Effector CD4-positive, alpha-beta T cell (primary cell): ENCODE measurements at places on chromosomes 12 and 14.

DNA sequence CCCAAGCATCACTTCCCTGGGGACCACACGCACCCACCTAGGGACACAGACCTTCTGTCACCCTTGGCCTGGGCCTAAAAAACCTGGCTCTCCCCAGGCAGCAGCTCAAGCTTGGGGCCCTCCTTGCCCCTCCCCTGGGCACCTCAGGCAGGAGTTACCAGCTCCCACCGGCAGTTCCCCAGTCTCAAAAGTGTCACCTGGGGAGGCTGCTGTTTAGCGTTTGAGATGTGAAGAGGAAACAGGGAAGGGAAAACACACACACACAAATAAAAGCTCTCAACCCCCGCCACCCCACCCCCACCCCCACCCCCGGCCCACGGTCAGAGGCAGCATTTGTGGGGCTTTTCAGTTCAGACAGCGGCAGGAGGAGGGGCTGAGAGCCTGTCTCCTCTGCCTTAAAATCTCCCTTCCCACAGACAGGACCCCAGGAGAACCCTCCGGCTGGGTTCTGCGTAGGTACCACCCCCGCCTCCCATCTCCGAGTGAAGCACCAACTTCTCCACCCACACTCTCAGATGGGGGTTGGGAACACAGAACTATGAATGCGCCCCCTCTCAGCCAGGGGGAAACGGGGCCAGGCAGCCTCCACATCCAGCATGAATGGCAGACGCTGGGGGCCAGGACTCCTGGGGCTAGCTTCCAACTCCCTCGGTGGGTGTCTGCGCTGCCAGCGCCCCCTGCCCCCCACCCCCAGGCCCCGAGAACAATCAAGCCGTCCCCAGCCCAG, 3.0 kb downstream of the NCOR2 start:
- no peak for DNase-seq

DNA sequence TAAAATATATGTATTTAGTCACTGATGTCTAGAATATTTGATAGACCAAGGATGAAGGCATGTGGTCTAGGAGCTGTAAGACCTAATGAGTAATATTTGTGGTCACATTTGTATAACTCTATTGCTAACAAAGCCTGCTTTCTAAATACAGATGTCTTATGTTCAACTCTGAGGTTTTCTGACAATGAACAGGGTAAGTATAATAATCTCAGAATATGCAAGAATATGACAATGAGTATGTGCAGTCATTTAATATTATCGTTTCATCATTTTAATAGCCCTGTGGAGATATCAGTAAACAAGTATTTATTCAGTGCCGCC, 389.6 kb downstream of the LRIG3 start:
- no peak for DNase-seq

DNA sequence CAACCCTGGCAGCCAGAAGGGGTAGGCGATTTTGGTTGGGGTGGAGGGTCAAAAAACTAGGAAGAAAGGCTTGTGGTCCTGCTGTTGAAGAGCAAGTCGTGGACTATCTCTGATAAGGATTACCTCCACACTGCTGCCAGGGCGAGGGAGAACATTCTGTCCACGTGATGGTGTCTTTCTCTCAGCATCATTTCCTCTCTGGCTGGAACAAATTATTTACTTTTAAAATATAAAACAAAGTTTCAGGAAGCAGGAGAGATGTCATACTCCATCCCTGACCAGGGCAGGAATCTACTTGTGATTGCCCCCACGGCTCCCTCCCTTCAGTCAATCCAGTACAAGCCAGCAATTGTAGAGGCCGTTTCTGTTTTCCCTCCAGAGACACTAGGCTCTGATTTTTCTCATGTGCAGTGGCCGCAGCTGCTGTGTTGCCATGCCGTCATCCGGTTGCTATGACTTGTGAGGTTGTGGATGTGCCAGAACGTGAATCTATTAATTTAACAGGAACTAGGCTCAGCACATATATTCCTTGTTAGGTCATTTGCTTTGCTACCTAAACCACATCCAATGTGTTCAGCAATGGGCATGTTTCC, 61.5 kb upstream of the PTGR2 start:
- DNase-seq = no peak

GRCh38 chr12:24600996-24601395, 347.9 kb downstream of the BCAT1 start:
- no peak for DNase-seq

GRCh38 chr12:46430340-46430948, 57.9 kb upstream of the SLC38A2 start:
- no peak for DNase-seq

DNA sequence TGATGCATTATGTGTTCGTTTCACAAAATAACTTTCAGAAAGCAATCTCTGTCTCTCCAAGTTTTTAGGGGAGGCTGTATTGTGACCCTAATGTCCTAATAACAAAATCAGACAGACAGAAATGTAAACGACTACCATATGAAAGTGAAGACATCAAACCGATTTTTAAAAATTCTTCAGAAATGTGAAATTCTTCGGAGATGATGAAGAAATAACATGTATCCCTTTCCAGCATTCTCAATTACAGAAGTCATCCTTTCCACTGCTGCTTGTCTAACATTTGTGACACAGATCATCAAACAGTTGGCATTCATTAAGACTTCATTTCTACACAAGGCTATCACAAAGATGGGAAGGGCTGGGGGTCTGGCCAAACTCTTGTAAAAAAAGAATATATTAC, 41.0 kb downstream of the DMAC2L start:
- no peak for DNase-seq

DNA sequence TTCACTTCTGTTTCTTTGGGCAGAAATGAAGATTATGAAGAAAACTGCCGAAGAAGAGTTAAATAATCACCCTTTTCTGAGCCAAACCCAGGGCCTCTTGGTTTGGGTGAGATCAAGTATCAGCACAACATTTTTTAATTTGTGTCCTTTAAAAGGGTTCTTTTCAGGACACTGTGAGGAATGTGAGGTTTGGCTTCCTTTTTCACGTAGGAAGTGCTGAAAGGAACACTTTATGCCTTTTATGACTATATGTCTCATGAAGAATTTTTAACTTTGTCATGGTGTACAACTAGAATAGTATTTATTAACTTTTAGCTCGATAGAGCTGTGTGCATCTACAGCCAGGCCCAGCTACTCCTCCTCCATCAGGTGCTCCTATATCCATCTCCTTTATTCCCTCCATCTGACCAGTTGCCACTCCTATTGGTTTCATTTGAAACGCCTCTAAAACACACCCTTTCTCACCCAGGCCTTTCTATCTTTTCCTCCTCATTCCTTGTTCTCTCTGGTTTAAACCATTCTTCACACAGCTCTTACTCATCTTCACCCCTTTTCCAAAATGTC, 103.6 kb upstream of the LRIG3 start:
- no peak for DNase-seq

- DNase-seq = no peak
Observed at GRCh38 chr12:50985322-50985721, 33.0 kb downstream of the HIGD1C start.

- no peak for DNase-seq
Observed at GRCh38 chr12:111428728-111429175, 23.0 kb downstream of the SH2B3 start.

DNA sequence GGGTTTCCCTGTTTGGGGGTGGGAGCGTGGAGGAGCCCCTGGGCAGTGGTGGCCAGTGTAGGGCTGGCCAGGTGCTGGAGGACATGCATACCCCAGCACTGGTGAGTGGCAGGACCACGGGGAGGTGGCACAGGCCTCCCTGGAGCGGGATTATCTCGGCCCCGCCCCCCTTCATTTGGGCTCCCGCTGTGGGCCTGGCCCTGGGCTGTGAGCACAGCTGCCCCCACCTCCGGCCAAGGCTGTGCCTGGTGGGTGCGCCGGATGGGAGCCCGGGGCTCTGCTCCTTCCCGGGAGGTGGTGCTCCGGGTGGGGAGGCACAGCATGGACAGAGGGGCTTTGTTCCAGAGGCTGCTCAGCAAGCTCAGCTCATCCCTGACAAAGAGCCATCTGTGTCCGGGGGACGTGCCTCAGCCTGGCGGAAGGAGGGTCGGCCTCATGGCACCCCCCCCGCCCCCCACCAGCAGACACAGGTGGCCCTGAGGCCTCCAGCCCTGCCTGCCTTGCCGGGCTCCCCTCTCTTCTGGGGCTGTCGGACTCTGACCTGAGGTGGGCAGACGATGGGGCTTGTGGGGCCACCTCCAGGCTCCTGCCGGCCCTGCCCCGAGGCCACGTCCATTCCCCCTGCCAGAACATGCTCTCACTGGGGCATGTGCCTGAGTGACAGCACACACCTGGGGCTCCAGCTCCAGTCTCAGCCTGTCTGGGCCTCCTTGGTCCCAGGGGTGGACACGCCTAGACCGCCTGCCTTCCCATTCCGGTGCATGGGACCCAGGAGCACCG, 8.4 kb downstream of the TEDC1 start:
- no peak for DNase-seq

- no peak for DNase-seq
Observed at GRCh38 chr12:31510034-31510433, 80.9 kb downstream of the DENND5B start.

DNA sequence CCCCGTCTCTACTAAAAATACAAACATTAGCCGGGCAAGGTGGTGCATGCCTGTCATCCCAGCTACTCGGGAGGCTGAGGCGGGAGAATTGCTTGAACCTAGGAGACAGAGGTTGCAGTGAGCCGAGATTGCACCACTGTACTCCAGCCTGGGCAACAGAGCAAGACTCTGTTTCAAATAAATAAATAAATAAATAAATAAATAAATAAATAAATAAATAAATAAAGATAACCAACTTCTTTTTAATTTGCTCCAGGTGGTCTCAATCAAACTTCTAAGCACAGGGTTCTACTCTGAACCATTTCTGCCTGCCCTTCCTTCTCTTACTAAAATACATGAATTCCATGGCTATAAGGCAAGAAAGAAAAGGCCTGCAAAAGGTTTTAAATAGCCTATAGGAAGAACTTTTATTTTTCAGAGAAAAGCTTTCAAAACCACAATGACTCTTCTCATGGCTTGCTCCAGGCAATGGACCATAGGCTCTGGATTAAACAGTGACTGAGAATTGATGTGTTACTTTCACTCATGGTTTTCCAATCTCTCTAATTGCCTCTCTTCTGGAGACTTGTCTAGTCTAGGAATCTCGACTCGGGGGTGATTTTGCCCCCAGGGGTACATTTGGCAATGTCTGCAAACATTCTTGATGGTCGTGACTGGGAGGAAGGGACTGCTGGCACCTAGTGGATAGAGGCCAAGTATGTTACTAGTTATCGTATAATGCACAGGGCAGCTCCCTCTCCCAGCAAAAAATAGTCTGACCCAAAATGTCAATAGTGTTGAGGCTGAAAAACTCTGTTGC, 14.4 kb downstream of the IGF1 start:
- DNase-seq = no peak
